Renal cortex interstitium (tissue), 15 donors: ENCODE measurements at places on chromosomes 2 and 18. TPM values are rescaled to one million over a fixed set of nuclear protein-coding genes. Genes with fewer than 3 reads are reported as not detected.

GRCh38 chr2:15846626-15847025 is 93.7 kb upstream of the MYCN start:
- no peak for DNase-seq

GRCh38 chr2:56133931-56134629 is 49.7 kb upstream of the CCDC85A start:
- no peak for DNase-seq

DNA sequence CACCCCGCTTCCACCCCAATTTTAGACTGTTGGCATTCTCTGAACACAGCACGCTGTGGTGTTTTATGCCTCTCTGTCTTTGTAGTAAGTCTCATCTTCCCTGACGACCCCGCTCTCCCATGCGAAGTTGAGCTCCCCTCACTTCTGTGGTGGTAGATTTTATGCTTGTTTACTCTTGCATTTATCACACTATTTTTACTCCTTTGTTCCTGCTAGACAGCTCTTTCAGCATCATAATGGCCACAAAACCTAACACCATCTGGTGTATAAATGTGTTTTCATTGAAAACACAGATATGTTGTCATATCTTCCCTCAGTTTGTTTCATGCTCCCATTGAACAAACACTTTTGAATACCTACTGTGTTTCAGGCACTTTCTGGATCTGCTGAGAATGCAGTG is 57.1 kb downstream of the PKP4 start:
- no peak for DNase-seq

GRCh38 chr2:26144953-26145680 is 27.8 kb upstream of the GAREM2 start:
- DNase-seq = peak; percentile 39

- no peak for DNase-seq
Measured at GRCh38 chr18:55513161-55513560, 74.8 kb downstream of the TCF4 start.

GRCh38 chr2:219713110-219713509 is 85.7 kb downstream of the SLC4A3 start:
- no peak for DNase-seq

- DNase-seq = no peak
Measured at GRCh38 chr2:27496357-27497287, at the start of gene GCKR. Gene GCKR, plus strand, starts transcription at chr2:27496839. Its CDS starts 66 bp downstream, at chr2:27496905.

DNA sequence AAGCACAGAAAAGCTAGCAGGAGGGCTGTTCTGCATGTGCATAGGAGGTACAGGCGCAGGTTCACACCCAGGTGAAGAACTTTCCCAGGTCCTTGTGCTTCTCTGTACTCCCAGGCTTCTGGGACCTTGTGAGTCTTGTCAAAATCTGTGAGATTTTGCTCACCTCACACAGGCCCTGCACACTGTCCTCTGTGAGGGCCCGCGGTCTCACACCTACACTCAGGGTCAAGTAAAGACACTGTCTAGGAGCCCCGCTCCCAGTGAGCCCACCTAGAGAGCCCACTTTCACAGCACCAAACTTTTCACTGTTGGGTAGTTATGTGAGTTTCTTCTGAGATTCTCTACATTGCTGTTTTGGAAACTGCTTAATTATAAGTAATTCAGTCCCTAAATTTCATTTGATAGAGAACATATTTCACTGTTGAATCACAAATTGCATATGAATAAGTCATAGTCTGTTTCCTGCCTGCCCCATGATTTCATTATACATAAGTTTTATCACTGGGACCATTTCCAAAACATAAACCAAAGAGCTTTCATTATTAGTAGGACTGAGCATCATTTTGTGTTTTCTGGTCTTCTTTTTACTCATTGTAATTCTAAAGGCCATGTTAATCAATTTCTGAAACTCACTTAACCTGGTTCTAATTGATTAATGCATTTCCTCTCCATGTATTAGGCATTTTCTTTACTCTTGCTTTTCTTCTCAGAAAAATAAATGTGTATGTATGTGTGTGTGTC is 234.2 kb upstream of the SPOPL start:
- DNase-seq = no peak

- DNase-seq = no peak
Measured at GRCh38 chr2:12304564-12305171, 412.1 kb upstream of the TRIB2 start.

DNA sequence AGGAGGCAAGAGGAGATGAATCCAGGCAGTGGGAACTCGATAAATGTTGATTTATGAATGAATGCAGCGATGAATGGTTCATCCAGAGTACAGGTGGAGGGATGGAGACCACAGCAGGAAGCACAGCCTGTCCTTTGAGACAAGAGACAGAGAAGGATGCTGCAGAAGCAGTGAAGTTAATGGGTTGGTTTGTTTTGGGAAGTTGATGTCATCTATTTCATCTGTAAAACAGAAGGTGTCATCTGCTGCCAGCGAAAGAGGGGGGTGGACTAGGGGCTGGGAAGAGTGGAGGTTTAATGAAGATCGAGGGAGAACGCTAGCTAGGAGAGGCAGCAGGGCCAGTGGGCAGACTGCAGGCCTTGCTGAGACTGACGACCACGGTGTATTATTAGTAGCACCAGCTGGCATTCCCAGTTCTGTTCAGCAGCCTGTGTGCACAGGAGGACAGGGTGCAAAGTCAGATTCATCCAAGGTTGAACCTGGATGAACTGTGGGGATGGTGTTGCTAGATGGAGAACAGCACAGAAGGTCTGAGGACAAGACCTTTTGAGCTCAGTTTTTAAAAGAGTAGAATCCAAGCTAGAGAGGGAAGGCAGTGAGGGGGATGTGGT is 120.3 kb upstream of the CAPN13 start:
- DNase-seq = no peak

GRCh38 chr2:39202639-39203369 is 41.0 kb downstream of the CDKL4 start:
- no peak for DNase-seq

DNA sequence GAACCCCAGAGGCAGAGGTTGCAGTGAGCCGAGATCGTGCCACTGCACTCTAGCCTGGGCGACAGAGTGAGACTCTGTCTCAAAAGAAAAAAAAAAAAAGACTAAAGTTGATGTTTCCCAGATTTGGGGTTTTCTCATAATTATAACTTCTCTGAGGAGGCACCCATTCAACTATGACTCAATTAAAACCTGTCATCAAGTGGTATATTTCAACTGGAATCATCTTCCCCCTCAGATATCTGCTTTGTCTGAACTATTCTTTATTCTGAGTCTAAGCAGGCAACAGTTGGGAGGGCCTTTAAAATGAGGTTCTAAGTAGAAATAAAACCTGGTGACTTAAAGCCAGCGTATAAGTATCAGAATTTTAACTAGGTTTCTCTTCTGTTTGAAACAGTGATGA is 88.5 kb downstream of the PTRHD1 start:
- no peak for DNase-seq

DNA sequence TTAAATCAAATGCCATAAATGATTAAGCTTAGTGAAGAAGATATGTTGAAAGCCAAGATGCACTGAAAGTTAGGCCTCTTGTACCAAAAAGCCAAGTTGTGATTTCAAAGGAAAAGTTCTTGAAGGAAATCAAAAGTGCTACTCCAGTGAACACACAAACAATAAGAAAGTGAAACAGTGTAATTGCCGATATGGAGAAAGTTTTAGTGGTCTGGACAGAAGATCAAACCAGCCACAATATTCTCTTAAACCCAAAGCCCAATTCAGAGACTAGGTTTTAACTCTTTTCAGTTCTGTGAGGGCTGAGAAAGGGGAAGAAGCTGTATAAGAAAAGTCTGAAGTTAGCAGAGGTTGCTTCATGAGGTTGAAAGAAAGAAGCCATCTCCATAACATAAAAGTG is 101.8 kb upstream of the RPE start:
- no peak for DNase-seq

- DNase-seq = no peak
Measured at GRCh38 chr2:56918790-56919189, 735.0 kb downstream of the CCDC85A start.

DNA sequence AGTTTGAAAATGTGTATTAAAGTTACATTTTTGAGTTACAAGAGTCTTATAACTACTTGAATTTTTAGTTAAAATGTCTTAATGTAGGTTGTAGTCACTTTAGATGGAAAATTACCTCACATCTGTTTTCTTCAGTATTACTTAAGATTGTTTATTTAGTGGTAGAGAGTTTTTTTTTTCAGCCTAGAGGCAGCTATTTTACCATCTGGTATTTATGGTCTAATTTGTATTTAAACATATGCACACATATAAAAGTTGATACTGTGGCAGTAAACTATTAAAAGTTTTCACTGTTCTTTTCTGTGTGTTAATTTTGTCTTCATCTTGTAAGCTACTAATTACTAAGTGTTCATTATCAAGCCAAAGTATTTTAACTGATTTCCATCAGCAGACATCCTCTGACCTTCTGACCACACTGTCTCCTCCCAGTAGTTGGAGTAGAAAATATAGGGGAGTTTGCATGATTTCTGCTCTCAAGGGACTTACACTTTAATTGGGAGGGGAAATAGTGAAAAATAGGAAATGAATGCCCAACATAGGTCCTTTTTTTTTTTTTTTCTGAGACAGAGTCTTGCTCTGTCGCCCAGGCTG is 4.3 kb downstream of the PMAIP1 start:
- DNase-seq = no peak

GRCh38 chr2:229622495-229623355 is 91.6 kb downstream of the DNER start:
- DNase-seq = no peak

GRCh38 chr2:149271575-149271974 is 58.8 kb upstream of the LYPD6 start:
- DNase-seq = no peak

GRCh38 chr18:54679318-54680149 is 88.5 kb downstream of the DYNAP start:
- DNase-seq = no peak

- no peak for DNase-seq
Measured at GRCh38 chr2:190859347-190860297, 21.0 kb upstream of the GLS start.

DNA sequence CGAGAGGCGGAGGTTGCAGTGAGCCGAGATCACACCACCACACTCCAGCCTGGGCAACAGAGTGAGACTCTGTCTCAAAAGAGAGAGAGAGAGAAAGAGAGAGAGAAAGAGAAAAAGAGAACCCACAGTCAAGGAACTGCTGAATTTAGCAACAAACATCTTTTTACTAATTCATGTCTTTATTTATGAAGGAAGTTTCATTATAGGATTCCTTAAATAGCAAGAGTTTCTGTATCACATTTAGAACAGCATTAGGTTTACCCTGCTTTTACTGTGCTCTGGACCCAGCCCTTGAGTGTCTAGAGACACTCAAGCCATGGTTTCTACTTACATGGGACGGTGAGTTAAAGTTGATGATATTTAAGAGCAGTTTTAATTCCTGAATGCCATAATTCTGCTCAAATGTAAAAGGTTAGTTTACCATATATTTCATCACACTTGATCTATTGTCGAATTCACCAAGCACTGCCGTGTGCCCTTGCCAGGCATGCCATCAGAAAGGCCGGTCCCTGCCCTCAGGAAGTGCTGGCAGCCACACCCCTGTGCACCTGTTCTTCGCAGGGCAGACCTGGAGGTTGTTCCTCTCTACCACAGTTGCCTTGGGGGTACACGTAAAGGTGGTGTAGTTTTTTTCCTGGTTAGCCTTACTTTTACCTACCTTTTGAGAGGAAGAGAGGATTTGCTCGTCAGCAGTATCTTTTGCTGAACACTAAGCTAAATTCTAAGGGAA is 153.3 kb downstream of the LDLRAD4 start:
- no peak for DNase-seq

GRCh38 chr2:196404276-196404675 is 232.9 kb upstream of the STK17B start:
- DNase-seq = no peak

The LPIN1 gene
- polyA plus RNA-seq = 19.8 TPM

The ITSN2 gene
- polyA plus RNA-seq = 31.2 TPM

The TEX261 gene
- polyA plus RNA-seq = 52.1 TPM

The NGEF gene
- polyA plus RNA-seq = 2.4 TPM

The IAH1 gene
- polyA plus RNA-seq = 47.0 TPM

The DSG1 gene
- 0.03 TPM for polyA plus RNA-seq

The ANKRD29 gene
- 0.95 TPM for polyA plus RNA-seq
